ENCODE measurements at places on chromosomes 12 and 14. TPM values are rescaled to one million over a fixed set of nuclear protein-coding genes. Genes with fewer than 3 reads are reported as not detected.

GRCh38 chr14:57486767-57487379, 6.8 kb downstream of the CCDC198 start:
- no peaks in the 10 kb centered on the region for H3K27me3 ChIP-seq
- no peak overlapping the region for H3K27ac ChIP-seq

DNA sequence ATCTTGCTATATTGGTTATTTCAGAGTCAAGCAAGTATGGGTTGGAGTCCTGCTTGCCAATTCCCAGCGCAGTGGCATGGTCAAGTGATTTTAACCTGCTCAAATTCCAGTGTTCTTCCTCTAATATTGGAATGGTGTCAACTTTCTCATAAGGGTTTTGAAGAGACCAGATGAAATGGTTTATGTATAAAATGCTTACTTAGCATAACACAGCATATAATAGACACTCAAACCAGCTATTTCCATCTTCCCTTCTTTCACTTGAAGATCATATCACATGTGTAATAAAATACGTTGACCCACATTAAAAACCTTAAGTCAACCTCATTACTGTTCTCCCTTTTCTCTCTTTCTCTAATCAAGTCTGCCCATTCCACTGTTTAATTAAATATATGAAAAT, 144.0 kb downstream of the NAV3 start:
- DNase-seq = no peak
- no peak overlapping the region for H3K27ac ChIP-seq
- H3K4me3 ChIP-seq = no peak overlapping the region
- no peaks in the 10 kb centered on the region for H3K36me3 ChIP-seq

GRCh38 chr12:52156757-52157565, 34.9 kb downstream of the KRT80 start:
- no peaks in the 10 kb centered on the region for H3K36me3 ChIP-seq
- H3K27ac ChIP-seq = no peak overlapping the region
- DNase-seq = peak; percentile 76
- H3K4me3 ChIP-seq = no peak overlapping the region

GRCh38 chr12:58224536-58225105, 283.3 kb downstream of the ATP23 start:
- no peaks in the 10 kb centered on the region for H3K27me3 ChIP-seq
- no peak overlapping the region for H3K27ac ChIP-seq
- H3K4me1 ChIP-seq = no peaks in the 10 kb centered on the region
- no peak overlapping the region for H3K4me3 ChIP-seq

DNA sequence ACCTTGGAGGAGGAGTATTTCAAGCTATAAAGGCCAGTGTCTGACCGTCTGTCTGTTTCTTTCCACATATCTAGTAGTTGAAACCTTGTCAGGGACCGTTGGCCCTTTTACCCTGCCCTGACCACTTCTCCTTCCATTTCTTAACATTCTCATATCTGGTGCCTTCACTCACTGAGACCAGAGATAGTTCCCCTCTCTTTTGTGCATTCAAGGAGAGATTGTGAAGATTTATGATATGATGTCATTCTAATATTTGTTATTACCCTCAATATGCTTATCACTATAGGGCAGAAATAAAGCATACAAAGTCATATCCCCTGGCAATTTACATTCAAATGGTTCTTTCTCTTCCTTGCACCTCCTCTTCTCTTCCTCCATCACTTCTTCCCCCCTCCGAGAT, 83.3 kb downstream of the PLXNC1 start:
- H3K4me1 ChIP-seq = no peaks in the 10 kb centered on the region
- no peaks in the 10 kb centered on the region for H3K27me3 ChIP-seq
- no peak overlapping the region for H3K27ac ChIP-seq
- no peak overlapping the region for H3K4me3 ChIP-seq

- H3K27ac ChIP-seq = peak overlapping the region; percentile 23
- no peak for DNase-seq
- no peaks in the 10 kb centered on the region for H3K36me3 ChIP-seq
- no peaks in the 10 kb centered on the region for H3K27me3 ChIP-seq
- H3K4me3 ChIP-seq = no peak overlapping the region
Measured at GRCh38 chr14:95520346-95520745, 3.9 kb upstream of the SYNE3 start.

- H3K36me3 ChIP-seq = no peaks in the 10 kb centered on the region
- no peak overlapping the region for H3K4me3 ChIP-seq
- H3K27ac ChIP-seq = no peak overlapping the region
- no peak for DNase-seq
Measured at GRCh38 chr12:115657081-115658013, 620.1 kb downstream of the MED13L start.

Gene C12orf75
- 1.2 TPM for polyA plus RNA-seq
